ENCODE measurements at places on chromosomes 6 and 20.

DNA sequence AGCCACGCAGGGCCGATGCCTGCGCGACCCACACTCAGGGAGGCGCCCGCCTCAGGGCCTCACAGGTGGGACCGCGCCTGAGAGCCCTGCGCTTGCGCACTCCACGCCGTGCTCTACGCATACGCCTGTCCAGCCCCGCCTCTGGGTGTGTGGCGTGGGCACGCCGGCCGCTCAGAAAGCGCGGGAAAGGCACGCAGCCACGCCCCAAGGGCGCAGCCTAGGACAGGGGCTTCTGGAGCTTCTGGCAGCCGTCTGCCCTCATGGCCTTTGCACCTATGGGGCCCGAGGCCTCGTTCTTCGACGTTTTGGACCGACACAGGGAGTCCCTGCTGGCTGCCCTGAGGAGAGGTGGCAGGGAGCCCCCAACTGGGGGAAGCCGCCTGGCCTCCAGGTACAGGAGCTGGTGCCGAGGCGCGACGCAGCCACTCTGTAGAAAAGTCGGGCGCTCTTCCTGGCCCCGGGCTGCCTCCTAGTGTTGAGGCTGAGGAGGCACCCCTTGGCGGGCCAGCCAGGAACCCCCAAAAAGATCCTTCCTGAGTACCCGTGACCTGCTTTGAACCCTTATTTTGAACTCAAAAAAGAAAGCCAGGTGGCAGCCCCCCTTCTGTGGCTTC, at the start of gene SPO11:
Gene SPO11, plus strand, starts transcription at position 196 of the 614 bp plus-strand sequence. Its CDS starts 65 bp downstream, at position 261.
- no peak for DNase-seq

DNA sequence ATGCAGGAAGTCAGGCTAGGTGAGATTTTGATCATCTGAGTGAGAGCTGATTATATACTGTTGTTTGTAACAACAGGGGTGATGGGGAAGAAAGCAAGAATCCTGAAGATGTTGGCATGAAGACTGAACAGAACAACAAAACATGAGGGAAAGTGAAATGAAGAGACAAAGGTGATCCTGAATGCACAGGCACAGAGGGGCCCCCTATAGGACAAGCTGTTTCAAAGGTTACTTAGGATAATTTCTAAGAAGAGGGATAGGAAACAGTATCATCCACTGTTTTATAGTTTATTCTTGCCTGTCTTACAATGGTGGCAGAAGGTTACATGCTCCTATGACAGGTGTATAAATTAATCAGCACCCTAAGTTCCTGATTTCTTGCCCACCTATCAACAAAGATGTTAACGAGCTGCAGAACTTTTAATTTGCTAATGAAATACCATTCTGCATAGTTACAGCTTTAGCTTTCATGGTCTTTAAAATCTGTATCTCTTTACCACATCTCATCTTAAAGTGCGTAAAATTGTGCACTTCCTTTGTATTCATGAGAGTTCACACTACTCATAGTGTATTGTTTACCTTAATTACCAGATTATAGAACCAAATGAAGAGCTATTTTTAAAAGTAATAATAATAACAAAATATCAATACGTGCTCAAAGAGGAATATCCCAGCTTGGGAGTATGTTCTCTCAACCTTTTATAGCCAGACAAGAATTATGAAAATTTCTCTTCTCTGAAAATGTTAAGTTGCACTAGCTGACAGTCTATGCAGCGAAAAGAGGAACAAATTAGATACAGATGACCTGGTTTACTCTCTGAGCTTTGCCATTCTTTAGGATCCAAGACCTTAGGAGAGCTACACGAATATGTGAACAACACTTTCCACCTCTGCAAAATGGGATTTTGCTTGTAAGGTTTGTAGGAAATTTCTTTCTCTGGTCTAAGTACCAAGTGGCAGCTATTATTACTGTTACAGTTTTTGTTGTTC, 192.5 kb downstream of the EDN1 start:
- DNase-seq, result no peak

DNA sequence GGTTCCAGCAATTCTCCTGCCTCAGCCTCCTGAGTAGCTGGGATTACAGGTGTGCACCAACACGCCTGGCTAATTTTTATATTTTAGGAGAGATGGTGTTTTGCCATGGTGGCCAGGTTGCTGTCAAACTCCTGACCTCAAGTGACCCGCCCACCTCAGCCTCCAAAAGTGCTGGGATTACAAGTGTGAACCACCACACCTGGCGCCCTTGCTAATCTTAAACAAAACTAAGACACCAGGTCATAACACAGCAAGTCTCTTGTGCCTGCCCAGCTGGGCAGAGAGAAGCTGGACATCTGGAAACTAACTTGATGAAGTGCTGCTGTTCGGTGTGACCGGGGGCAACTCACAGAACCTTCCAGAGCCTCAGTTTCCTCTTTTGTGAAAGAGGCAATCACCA, 68.0 kb downstream of the PPP1R3G start:
- no peak for DNase-seq

DNA sequence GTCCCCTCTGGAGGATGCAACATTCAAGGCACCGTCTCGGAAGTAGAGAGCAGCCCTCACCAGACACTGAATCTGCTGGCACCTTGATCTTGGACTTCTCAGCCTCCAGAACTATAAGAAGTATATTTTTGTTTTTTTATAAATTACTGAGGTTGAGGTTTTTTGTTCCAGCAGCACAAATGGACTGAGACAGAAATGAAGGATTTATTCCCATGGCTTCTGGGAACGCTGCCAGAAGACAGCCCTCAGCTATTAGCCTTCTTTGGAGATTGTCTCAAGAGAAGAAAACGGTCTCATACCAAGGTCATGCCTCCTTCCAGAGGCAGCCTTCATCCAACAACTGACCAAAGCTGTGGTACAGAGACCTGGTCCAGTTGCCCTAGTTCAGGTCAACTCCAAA, 85.4 kb downstream of the CHMP4B start:
- no peak for DNase-seq

DNA sequence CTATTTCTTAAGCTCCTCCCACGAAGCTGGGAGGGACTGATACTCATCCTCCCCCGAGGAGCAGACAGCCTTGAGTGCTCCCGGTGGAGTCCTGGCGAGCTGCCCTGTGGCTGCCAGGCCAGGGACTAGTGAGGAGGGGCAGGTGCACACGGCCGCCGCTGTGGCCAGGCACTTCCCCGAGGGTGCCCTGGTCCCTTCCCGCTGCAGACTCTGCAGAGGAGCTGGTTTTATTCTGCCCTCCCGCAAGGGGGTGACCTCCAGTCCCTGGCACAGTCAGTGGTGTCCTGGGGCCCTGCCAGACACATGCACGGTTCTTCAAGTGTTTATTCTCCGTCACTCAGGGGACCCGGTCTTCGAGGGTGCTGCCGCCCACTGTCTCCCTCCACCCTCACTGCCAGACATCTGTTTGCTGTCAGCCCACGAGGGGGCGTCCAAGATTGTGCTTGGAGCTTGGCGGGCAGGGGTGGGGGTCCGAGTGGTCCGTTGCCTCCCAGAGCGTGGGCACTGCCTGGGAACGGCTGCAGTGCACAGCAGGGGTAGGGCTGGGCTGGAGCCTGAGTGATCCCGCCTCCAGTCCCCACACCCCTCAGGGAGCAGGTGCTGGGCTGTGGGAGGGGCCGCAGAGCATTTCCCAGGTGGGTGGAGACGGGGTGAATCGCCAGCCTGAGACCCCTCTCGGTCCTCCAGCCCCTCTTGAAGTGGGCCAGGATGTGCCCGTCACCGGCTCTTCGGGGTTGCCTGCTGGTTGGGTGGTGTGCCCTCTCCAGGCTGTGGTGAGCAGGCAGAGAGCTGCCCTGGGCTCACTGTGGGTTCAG, 3.1 kb upstream of the CABLES2 start:
- peak; percentile 34 for DNase-seq

DNA sequence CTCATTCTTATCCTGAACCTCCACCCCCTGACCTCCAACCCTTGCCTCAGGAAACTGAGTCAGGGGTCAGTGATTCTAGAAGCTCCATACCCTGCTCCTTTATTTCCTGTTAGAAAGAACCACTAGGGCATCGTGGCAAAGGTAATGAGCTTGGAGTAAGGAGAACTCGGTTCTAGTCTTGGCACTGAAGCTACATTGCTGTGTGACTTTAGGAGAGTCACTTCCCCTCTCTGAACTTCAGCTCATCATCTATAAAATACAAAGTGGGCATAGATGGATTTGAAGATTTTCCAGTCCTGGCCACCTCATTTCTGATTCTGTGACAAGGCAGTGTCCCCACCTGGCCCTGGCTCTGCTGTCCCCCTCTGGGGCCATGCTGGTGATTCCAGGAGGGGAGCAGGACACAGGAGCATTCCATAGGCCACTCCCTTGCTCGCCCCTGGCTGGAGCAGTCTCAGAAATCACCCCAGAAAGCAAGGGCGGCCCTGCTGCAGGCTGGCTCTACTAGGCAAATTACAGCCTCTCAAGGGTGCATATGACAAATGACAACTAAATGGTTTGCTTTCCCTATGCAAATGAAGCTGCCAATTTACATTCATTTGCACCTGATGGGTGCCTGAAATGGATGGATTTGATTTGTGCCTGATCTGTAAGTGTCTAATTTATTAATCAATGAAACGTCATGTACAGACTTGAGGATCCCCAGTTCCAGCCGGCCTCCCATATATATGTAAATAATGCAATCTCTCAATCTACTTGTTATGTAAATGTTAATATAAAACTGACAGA, 62.2 kb downstream of the LRFN2 start:
- DNase-seq, result no peak

GRCh38 chr20:40006168-40006860, 682.7 kb downstream of the MAFB start:
- DNase-seq, result no peak

GRCh38 chr6:132511831-132512220, 1.1 kb downstream of the STX7 start:
- no peak for DNase-seq

DNA sequence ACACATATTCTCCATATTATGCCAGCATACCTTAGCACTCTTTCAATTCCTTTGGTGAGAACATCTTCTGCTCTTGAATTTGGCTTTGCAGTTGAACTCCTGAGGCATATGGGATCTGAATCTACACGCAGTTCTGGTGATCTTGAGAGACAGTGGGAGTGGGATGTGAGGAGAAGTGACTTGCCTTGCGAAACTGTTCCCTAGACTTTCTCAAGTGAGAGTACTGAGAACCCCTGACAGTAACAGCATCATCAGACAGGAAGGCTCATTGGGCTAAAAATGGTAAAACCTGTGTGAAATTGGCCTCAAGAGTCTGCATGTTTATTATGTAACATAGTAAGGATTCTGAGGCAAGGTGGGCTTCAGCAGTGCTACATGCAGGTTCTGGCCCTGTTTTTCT, 49.1 kb upstream of the CEP85L start:
- no peak for DNase-seq

DNA sequence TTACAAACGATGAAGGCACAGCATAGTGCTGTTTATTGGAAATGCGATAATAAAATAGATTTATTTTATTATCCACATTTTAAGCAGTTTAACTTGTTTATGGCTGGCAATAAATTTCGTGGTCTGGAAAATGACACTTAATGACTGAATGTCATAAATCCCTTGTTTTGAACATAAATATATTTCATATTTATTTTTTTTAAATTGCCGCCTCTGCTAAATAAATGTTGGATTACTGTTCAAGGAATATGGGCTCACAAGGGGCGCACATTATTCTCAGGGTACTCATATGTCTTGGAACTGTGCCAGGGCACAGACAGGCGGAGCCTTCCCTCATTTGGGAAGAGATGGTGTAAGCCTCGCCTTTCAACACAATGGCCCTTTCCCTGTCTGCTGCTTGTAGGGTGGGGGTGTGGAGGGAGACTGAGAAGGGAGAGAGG, 134.3 kb downstream of the PXDC1 start:
- DNase-seq, result no peak

GRCh38 chr20:20743511-20744169, 31.2 kb upstream of the RALGAPA2 start:
- no peak for DNase-seq

- DNase-seq, result no peak
Observed at GRCh38 chr6:30171677-30172471, 8.5 kb downstream of the TRIM15 start.

DNA sequence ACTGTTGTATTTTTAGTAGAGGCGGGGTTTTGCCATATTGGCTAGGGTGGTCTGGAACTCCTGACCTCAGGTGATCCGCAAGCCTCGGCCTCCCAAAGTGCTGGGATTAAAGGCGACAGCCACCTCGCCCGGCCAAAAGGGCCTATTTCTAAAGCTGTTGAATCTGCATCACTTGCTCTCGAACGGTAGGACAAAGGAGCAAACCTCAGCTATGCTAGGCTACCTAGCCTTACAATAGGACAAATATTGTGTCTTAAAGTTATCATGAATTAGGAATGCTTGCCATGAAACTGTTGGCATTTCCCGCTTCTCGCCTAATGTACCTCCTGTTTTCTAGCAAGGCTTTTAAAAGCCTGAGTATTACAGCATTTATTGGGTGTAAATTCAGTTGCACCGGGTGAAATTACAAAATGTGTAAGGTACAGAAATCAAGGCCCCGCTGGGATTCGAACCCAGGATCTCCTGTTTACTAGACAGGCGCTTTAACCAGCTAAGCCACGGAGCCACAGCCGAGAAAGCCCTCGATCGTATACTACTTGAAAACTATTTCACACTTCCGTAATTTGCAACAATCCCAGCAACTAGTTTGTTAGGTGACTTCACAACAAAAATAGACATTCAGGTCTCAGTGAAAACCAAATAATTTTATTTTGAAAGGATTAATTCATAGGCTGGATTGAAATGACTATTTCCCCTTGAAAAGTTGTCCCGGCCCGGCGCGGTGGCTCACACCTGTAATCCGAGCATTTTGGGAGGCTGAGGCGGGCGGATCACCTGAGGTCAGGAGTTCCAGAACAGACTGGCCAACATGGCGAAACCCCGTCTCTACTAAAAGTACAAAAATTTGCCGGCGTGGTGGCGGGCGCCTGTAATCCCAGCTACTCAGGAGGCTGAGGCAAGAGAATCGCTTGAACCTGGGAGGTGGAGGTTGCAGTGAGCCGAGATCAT, 211.6 kb upstream of the ZNF184 start:
- peak; percentile 87 for DNase-seq

DNA sequence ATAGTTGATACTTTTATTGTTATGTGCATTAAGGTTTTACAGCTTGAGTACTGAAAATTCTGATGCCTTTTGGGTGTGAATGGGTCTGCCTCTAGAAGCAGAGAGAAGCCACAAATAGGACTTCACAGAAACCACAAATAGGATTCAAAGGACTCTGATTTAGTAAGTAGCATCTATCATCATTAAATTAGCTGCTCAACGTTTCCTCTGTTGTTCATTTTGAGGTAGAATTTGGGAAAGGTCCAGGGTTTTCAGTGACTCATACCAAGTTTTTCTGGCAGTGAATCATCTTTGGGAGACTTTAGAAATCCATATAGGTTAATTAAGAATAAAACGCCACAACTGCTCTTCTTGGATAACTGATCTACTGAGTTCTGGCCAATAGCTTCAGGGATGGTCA, 105.1 kb downstream of the PHF3 start:
- peak; percentile 62 for DNase-seq

- DNase-seq, result no peak
Observed at GRCh38 chr6:138873191-138873590, 77.3 kb downstream of the ECT2L start.

GRCh38 chr20:61430228-61430624, 178.2 kb downstream of the CDH4 start:
- no peak for DNase-seq

GRCh38 chr6:11126876-11127275, 15.4 kb upstream of the ERVFRD-1 start:
- DNase-seq, result peak; percentile 16

GRCh38 chr6:71287038-71287437, 1.6 kb upstream of the OGFRL1 start:
- no peak for DNase-seq

Measured in H4 (cell line).